Mucosa of descending colon (tissue), 3 donors: ENCODE measurements at places on chromosomes 7 and 10.
A peak's percentile ranks its signal among the peaks of the same experiment; 100 is the strongest.

GRCh38 chr10:105806-106205, 29.4 kb upstream of the ZMYND11 start:
- DNase-seq = no peak

GRCh38 chr7:90461219-90461618, 8.2 kb upstream of the PTTG1IP2 start:
- no peak for DNase-seq

GRCh38 chr10:83909001-83909400, 230.3 kb upstream of the GHITM start:
- DNase-seq = no peak

- DNase-seq = peak; percentile 90
Measured at GRCh38 chr10:3486346-3487065, 298.5 kb downstream of the KLF6 start.

DNA sequence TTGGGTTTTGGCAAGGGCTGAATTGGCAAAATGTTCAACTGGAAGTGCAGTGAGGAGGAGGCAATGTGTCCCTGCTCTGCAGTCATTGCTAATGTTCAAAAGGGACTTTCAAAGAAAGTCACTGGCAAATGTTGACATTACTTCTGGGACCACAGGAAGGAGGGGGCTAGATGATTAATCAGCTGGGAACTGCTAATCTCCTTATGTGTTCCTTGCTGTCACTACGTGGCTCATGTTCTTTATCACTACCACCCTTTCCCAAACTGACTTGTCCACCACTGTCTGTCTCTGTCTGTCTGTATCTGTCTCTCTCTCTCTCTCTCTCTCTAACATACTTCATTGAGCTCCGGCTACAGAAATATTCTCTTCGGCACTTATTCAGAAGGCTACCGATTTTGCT, 86.9 kb upstream of the MTPN start:
- no peak for DNase-seq

- no peak for DNase-seq
Measured at GRCh38 chr7:22302193-22302592, 54.8 kb downstream of the RAPGEF5 start.

- no peak for DNase-seq
Measured at GRCh38 chr7:40200791-40201190, 66.0 kb downstream of the SUGCT start.

DNA sequence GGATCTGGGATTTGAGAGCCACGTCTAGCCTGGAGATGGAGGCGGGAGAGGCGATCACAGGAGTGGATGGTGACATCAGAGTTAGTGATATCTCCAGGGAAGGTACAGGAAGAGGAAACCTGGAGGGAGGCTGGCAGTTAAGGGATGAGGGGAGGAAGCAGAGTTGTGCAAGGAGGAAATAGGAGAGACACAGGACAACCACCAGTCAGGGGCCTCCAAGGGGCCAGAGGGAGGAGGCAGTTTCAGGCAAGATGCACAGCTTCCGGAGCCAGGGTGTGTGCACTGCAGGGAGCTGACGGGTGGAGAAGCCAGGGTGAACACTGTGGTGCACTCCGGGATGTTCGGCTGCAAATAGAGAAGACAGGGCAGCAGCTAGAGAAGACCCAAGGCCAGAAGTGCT, 141.2 kb downstream of the GLI3 start:
- no peak for DNase-seq

GRCh38 chr7:116173051-116174028, 37.0 kb upstream of the TES start:
- DNase-seq = no peak

GRCh38 chr7:35900651-35901050, 99.8 kb downstream of the SEPTIN7 start:
- DNase-seq = no peak

DNA sequence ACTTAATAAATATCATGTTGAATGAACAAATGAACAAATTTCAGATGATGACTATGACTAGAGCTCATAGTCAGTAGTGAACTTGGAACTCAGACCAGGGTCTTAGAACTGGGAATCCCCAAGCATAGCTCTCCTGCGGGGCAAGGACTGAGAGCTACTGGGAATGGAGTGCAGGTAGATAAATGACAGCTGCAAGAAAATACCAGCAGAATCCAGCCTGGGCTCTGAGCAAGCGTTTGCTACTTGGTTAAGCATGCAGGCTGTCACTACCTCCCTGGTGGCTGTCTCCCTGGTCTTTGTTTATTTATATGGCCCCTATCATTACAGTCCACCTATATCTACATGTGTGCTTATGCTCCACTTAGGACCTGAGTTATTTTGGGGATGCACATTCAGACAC, 208.4 kb downstream of the POU6F2 start:
- DNase-seq = no peak

DNA sequence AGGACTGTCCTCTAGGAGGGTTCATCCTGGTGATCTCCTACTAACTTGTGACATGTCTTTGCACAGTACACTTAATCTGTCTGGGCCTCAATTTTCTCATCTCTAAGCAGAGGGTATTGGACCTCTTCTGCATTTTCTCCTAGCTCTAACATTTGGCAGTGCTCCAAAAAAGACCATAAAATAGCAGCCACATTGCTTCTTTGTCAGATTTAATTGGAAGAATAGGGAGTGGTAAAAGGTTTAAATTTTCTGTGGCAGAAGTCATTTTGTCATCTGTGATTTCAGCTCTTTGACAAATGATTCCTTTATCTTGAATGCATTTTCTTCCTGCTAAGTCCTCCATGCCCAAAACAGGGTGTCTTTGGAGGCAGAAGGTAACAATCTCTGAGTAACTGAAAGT, 289.9 kb upstream of the LRGUK start:
- DNase-seq = no peak

- DNase-seq = no peak
Measured at GRCh38 chr7:158366346-158366745, 221.3 kb downstream of the PTPRN2 start.

DNA sequence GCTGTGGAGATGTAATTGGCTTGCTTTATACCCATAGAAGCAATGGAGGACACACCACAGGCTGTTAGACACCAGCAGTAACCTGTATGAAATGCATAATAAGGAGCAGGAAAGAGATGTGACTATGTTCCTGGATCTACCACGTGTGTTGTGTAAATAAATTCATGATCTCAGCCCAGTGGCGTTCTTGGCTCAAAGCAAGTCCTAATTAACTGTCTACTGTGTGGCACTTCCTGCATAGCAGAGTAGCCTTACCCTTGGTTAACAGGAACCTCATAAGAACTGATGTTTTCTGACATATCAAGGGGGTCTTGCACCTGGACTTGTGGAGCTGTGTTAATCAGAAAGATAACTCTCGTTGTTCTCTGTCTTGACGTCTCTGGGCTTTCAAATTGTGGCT, 25.7 kb upstream of the FAM180A start:
- no peak for DNase-seq

DNA sequence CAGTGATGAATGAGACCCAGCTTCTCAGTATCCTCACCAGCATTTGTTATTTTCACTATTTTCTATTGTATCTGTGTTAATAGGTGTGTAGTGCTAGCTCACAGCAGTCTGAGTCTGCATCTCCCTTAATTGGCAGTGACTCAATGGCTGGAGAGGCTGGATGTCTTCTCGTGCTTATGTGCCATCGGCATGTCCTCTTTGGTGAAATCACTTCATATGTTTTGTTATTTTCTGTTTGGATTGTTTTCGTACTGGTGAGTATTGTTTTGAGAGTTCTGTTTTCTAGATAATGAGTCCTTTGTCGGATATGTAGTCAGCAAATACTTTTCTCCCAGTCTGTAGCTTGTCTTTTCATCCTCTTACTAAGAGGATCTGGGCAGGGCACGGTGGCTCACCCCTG, 66.1 kb downstream of the AMZ1 start:
- DNase-seq = no peak

DNA sequence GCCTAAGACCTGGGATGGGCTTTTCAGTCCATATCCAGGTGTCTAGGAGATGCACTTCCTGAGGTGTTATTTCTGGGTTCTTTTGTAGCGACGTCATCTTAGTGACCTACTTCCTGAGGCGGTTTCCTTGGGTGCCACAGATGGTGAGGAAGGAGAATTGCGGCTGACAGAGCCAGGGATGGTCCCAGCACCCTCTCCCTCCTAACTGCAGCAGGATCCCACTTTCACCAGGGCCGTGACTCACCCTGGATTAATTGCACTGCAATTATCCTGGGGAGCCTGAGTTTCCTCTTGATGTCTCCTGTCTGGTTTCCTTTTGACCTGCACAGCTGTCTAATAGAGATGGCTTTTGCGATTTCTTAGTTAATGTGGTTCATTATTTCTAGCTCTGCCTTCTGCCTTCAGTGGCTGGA, 271.7 kb downstream of the TCF7L2 start:
- DNase-seq = no peak

DNA sequence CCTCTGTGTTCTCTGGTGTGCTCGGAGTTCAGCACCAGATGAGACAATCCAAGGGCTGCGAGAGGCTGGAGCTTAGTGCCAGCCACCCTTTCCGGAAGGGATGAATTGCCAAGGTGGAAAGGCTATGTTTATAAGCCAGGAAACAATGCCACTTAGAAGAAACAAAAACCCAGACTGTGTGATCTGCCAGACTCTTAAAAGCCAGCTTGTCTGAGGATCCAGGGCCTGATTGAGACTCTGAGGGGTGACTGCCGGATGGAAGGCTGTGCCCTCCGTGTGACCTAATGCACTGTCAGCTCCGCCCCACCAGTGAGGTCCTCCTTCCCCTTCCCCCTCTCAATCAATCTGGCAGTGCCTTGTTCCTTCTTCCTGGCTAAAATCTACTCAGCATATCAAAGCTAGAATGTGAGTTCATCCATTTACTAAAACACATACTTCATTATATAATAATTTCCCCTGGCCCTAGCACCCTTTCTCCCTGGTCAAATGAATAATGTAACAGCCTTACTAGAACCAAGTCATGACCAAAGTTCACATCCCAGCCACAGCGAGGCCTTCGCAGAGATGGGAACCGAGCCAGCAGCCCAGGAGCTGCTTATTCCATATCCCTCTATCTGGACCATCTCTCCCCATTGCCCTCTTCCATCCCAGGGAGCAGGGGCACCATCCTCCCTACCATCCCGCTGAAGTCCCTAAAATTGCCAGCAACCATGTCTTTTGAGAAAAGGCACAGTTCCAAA, 25.5 kb downstream of the FAM107B start:
- DNase-seq = peak; percentile 44

DNA sequence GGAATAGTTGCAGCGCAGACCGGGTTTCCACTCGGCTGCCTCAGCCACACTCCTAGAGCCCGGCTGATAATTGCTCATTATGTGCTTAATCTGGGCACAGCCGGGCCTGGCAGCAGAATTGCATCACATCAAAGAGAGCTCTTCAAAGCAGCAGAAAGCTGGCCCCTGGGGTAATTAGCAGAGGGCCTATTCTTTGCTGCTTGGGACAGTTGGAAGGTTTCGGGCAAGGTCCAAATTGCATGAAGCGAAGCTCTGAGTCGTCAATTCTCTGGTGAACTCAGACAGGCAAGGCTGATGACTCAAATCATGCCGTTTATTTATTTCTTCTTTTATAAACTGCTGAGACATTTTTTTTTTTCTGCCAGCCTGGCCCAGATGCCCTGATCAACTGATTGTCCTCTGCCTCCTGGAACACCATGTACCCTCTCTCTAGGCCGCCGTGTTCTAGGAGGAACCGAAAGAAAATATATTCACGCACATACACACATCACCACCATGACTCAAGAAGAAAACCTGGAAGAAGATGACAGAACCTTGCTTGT, 242.2 kb downstream of the RAB11FIP2 start:
- no peak for DNase-seq

GRCh38 chr10:26506736-26507135, 68.6 kb downstream of the APBB1IP start:
- DNase-seq = no peak

DNA sequence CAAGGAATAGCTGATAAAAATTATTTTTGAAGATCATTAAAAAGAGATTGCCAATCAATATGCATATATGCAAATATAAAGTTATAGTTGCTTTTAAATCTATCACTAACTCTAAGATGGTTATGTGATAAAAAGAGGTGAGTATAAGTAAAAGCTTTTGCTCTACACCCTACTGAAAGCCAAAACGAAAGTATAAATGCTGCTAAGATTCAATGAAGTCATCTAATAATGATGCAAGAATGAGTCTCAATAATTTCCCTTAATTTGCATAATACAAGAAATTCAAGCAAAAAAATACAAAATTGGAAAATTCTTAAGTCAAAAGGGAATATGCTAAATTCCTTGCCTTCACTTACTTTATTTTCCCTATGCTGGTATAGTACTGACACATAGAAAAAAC, 75.2 kb downstream of the WAPL start:
- no peak for DNase-seq

DNA sequence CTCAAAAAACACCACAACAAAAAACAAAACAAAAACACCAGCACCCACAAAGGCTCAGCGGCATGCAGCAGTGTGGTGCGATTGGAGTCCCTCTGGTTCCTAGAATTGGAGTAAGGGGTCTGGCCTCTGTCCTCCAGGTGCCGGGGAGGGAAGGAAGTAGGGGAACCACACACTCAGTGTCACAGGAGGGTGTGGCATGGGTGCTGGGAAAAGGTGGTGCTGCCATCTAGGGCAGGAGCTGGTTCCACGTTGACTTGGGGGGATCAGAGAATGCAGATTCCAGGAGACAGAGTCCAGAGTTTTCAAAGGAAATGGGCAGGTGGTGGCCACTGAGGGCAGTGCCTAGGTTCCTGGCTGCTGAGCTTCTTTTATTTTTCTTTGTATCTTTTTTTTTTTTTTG, 19.8 kb upstream of the WIPI2 start:
- no peak for DNase-seq

DNA sequence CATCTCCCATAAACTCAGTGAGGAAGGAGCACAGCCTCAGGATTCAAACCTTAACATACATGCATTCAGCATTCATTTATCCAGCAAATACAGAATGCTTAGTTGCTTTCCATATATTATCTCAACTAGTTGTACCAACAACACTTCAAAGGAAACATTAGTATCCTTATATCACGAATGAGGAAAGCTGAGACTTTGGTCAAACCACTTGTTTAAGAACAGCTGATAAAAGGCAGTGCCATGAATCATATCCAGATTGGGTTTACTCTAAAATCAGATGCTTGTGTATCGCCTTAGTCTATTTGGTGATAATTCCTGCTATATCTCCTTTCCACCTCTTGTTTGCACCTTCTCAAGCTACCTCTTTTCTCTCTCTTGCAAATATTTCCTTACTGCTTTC, 1.9 kb upstream of the CPED1 start:
- no peak for DNase-seq

- no peak for DNase-seq
Measured at GRCh38 chr7:112546723-112547513, 66.1 kb downstream of the LSMEM1 start.
